ENCODE measurements at places on chromosomes 1 and 21. TPM values are rescaled to one million over a fixed set of nuclear protein-coding genes. Genes with fewer than 3 reads are reported as not detected.

DNA sequence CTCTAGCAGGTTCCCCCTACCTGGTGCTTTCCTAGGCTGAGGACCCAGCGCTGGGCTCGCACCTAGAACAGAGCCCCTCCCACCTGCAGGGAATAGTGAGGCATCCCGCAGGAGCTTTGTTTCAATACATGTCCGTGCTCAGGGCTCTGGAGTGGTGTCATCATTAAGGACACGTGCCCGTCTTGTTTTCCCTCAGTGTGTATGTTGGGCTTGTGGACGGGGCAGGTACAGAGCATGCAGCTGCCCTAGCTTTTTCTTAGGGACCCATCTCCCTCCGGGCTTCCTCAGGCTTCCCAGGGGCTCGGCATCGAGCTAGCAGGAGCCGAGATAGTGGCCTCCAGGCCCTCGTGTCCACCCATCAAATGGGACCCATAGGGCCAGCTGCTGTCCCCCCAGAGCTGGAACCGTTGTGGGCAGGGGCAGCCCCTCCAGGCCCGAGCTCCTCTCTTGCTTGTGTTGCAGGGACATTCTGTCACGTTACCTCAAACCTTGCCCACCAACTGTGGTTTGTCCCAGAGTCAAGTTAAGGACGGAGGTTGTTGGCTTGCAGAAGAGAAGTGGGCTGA lies 3.9 kb downstream of the TMEM201 start:
- no peak overlapping the region for H3K27ac ChIP-seq
- no peaks in the 10 kb centered on the region for H3K27me3 ChIP-seq

- no peaks in the 10 kb centered on the region for H3K27me3 ChIP-seq
- no peak for DNase-seq
- no peak overlapping the region for H3K4me3 ChIP-seq
- no peak overlapping the region for H3K27ac ChIP-seq
Observed at GRCh38 chr1:165726169-165726568, 27.8 kb upstream of the ALDH9A1 start.

- H3K4me1 ChIP-seq = no peaks in the 10 kb centered on the region
- no peaks in the 10 kb centered on the region for H3K36me3 ChIP-seq
- no peaks in the 10 kb centered on the region for H3K27me3 ChIP-seq
- no peak for DNase-seq
- H3K27ac ChIP-seq = no peak overlapping the region
Observed at GRCh38 chr1:217089361-217090014, 366.3 kb upstream of the ESRRG start.

GRCh38 chr21:42683371-42684108 lies 30.1 kb downstream of the PDE9A start:
- H3K27ac ChIP-seq = no peak overlapping the region
- peak; percentile 35 for DNase-seq
- H3K4me1 ChIP-seq = no peaks in the 10 kb centered on the region

DNA sequence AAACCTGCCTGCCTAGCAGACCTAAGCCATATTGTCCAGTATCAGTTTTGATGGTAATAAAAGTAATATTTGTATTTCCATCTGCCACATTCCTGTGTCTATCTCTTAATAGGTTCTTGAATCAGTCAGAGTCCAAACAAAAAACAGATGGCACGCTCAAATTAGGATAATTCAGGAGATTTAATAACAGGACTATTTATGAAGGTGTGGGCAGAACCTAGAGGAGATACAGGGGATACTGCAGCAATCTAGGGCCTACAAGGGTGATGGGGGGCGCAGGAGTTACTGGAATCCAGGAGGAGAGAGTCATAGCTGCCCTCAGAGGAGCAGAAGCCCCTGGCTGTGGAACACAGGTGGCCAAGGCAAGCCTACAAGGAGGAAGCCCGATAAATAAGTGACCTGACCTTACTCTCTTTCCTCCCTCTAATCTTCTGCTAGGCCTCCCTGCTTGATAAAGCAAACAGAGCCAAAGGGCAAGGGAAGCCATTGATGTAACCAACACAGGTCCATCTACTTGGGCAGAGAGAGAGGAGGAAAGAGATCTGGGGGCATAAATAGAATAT lies 11.9 kb upstream of the HYI start:
- no peaks in the 10 kb centered on the region for H3K4me1 ChIP-seq
- H3K27me3 ChIP-seq = no peaks in the 10 kb centered on the region
- no peak overlapping the region for H3K4me3 ChIP-seq

DNA sequence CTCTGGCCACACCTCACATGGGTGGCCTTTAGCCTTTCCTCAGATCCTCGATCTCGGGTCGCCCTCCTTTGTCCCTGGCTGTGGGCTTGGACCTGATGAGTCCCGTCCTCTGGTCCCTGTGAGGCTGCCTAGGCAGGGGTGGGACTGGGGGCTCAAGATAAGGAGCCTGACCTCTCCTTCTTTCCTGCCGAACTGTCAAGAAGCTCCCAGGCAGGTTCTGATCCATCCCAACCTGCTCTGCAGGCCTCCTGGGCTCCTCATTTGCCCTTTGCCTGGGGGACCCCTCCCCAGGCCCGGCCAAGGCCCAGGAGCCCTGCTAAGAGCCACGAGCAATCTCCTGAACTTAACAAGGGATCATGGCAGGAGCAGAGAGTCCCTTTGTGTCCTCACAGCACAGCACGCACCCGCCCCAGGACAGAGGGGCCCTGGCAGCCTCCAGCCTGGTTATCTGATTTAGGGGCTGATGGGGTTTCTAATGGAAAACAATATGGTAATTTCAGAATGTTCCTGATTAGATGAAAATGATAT lies 82.4 kb upstream of the POU3F1 start:
- no peaks in the 10 kb centered on the region for H3K4me1 ChIP-seq
- H3K27me3 ChIP-seq = no peaks in the 10 kb centered on the region
- DNase-seq = no peak
- no peak overlapping the region for H3K27ac ChIP-seq
- no peak overlapping the region for H3K4me3 ChIP-seq
- H3K36me3 ChIP-seq = no peaks in the 10 kb centered on the region

Gene SPRR1B
- not detected for total RNA-seq

GRCh38 chr1:201709564-201710295 lies 119.2 kb upstream of the IPO9 start:
- no peak overlapping the region for H3K4me3 ChIP-seq
- H3K27me3 ChIP-seq = no peaks in the 10 kb centered on the region
- H3K36me3 ChIP-seq = no peaks in the 10 kb centered on the region
- DNase-seq = peak; percentile 81
- H3K27ac ChIP-seq = peak overlapping the region; percentile 23

Gene S100A7
- total RNA-seq = not detected

All from aorta (tissue), 5 donors.